ENCODE measurements at places on chromosomes 16 and 17.

GRCh38 chr17:66836063-66837005, 1.4 kb downstream of the CACNG5 start:
- DNase-seq = no peak

- DNase-seq = no peak
These were observed 5.7 kb upstream of the PKMYT1 start for GRCh38 chr16:2985893-2986355.

GRCh38 chr17:10751563-10751962, 21.7 kb upstream of the TMEM220 start:
- DNase-seq = no peak

DNA sequence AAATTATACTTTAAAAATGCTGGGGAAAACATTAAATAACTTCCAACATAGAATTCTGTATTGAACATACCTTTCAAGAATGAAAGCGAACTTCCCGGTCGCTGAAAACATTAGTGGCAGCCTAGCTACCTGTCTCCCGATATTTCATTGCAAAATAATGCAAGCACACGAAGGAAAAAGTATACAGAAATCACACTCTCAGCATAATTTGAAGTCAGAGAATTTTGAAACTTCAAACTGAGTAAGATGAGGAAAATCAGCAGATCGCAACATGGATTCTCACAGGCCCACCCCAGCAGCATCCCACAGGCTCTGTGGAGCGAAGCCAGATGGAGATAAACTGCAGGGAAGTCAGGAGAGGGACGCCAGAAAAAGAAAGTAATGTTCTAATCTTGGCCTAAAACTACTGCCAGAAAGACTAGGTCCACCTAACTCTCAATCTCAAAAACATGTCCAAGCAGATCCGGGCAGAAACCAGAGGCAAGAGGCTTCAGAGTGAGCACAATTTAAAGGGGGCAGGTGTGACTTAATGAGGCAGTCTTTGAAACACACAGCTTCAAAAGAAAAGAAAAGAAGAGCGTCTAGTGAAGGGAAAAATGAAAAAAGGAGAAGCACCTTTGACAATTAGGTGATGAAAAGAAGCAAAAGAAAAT, 4.8 kb upstream of the GOSR1 start:
- no peak for DNase-seq

DNA sequence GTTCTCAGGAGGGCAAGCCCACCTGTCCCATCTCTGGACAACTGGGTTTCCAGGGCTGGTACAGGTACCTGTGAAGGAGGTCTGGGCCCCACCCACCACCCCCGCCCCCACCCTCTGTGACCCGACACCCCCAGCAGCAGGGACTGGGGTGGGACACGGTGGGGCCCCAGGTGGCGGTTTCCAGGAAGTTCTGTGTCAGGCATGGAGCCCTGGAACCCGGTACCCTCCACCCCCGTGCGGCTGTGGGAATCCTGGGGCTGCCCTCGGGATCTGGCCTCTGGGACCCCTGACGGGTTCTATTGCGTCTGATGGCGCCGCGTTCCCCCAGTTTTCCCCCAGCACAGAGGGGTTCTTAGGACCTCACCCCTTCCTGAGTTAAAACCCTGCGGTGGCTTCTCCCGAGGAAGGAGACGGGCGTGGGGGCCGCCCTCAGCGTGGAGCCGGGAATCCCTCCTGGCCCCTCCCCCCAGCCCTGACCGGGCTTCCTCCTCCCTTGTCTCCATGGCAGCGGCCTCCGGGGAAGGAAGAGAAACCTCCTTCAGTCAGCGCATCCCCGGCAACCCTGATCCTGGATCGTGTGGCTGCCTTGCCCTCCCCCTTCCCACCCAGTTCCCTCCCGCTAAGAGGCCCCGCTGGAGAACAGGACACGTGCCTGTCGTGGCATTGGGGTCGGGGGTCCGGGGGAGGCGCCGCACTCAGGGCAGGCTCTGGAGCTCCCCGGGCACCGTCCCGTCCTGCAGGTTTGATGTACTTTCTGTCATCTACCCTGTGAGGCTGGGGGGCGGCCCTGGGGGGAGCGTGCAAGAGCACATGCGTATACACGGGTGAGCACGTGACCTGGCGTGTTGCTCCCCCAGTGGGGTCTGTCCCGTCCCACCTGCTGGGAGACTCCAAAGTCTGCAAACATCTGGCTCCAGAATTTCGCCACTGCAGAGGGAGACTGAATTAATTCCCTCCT, 30.3 kb downstream of the CACNA1H start:
- no peak for DNase-seq
